ENCODE measurements at places on chromosomes 11 and 22.
A peak's percentile ranks its signal among the peaks of the same experiment; 100 is the strongest.

GRCh38 chr22:47175151-47176025, 412.9 kb downstream of the TBC1D22A start:
- DNase-seq = peak; percentile 66

- DNase-seq = no peak
Observed at GRCh38 chr11:59186130-59186594, 14.2 kb downstream of the DTX4 start.

GRCh38 chr22:36417281-36417686, 29.5 kb upstream of the MYH9 start:
- DNase-seq = no peak

GRCh38 chr11:699753-700152, 4.1 kb downstream of the TMEM80 start:
- DNase-seq = no peak

GRCh38 chr11:6360183-6360582, 30.1 kb upstream of the SMPD1 start:
- DNase-seq = no peak

All from cardiac fibroblast (primary cell).